ENCODE measurements at places on chromosomes 4 and X. TPM values are rescaled to one million over a fixed set of nuclear protein-coding genes. Genes with fewer than 3 reads are reported as not detected.

DNA sequence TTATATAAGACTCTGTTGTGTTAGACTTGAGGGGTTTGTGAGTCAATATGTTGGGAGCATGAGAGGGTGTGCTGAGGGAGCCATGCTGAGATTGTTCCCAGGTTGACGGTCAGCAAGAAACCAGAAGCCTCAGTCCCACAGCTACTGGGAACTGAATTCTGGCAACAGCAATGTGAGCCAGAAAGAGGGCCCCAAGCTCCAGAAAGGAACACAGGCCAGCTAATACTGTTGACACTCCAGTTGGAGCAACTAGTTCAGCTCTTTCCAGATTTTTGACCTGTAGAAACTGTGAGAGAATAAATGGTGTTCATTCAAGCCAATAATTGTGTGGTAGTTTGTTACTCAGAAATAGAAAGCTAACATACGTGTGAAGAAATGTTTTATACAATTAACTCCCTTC is 17.1 kb downstream of the ADH1A start:
- DNase-seq = no peak

- DNase-seq = no peak
These were observed 600.0 kb downstream of the IL1RAPL1 start for GRCh38 chrX:29187264-29187663.

- DNase-seq = peak; percentile 3
These were observed 1.7 kb downstream of the ATP8A1 start for GRCh38 chr4:42655269-42655637.

GRCh38 chr4:947491-947971 is 15.3 kb downstream of the TMEM175 start:
- DNase-seq = no peak

- DNase-seq = no peak
These were observed 16.6 kb downstream of the BST1 start for GRCh38 chr4:15719506-15719905.

DNA sequence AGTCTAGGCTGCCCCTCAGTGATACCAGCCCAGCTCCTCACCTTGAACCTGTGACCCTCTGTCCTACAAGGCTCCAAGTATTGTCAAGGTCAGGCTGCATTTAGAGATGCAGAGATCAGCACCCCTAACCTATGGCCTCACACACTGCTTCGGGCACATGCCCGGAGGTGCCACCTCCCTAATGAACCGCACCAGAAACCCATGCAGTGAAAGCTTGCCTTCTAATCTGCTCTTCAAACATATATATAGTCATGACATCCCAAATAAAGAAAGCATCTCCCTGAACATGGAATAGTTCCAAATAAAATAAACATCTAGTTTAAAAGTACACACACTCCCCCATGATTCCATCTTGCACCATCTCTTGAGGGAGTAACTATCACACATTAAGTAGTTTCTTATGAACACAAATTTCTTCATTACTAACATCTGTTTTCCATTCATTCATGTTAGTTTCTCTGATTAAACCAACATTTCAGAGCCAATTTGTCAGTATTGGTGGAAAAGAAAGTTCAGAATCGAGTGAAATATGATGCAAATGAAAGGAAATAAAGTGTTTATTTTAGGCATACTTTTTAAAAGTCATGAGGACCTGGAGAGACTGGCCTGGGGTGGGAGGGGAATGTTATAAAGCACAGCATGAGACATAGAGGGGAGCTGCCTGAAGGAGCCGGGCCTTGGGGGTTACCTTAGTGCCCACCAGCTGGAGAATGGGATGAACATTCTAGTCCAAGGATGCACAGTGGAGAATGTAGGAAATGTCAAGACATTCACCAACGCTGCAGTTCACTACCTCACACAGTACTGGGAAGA is 19.2 kb downstream of the CC2D2A start:
- DNase-seq = no peak

GRCh38 chr4:40808926-40809457 is 59.2 kb downstream of the NSUN7 start:
- DNase-seq = no peak

- no peak for DNase-seq
These were observed 556.3 kb downstream of the GALNTL6 start for GRCh38 chr4:172369471-172369959.

DNA sequence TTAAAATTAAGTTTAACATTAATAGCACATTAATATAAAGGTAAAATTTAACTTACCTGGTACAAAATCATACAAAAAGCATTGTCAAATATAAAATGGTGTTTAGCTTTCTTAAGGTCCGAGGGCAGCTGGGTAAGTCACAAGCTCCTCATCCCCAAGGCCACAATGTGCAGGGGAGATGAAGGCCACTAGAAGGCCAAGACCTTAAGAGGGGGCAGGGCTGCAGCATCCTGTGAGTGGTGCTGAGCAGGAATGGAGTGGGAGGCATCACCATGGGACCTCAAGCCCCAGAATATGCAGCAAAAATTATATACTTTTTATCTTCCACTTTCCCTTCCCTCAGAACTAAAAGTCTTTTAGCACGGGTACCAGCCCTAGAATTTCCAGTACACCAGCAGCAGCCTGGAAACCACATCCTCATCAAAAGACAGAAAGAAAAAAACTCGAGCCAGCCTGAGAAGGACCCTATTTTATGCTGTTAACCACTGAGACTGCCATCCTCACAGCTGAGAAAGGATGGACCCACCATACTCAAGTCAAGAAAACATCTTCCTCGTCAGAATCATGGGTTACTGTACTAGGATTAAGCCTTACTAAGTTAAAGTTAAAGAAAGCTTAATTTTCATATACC is 13.0 kb upstream of the RHOXF2 start:
- no peak for DNase-seq

DNA sequence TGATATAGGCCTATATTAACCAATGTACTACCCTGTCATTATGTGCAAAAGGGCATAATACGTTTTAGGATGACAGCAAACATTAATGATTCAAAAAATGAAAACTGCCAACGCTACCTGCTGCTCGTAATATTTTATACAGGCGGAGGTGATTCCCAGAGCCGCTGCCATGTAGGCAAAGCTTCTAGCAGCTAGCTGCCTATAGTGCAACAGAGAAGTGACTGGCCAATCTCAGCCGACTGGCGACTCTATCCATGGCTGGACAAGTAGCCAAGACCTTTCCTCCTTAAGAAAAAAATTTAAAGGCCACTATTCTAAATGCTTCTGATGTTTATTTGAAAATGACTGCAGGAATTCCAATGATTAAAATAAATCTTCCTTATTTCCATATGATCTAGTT is 1.9 kb downstream of the PPARGC1A start:
- DNase-seq = no peak

DNA sequence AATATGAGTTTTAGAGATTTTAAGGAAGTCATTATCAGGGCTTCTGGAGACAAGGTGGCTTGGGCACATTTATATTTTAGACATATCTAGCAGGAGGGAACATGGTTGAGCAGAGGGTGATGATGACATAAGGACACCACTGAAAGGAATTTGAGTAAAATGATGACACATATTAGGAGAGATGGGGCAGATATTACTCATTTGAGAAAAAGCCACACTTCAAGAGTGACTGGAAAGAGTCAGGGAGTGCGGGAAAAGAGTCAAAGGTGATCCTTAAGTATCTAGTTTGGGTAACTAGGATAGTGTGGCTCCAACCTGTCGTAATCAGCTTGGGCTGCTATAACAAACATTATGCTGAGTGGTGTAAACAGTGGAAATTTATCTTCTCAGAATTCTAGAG is 377.7 kb downstream of the PACRGL start:
- no peak for DNase-seq

GRCh38 chr4:55947254-55947882 is 1.4 kb upstream of the CEP135 start:
- DNase-seq = no peak

- DNase-seq = no peak
These were observed 14.7 kb downstream of the GRPR start for GRCh38 chrX:16138108-16138427.

GRCh38 chrX:2311501-2311900 is 189.3 kb downstream of the DHRSX start:
- no peak for DNase-seq

GRCh38 chr4:169236078-169236477 is 34.7 kb downstream of the SH3RF1 start:
- DNase-seq = no peak

- DNase-seq = no peak
These were observed 50.8 kb upstream of the GAB1 start for GRCh38 chr4:143285696-143286437.

DNA sequence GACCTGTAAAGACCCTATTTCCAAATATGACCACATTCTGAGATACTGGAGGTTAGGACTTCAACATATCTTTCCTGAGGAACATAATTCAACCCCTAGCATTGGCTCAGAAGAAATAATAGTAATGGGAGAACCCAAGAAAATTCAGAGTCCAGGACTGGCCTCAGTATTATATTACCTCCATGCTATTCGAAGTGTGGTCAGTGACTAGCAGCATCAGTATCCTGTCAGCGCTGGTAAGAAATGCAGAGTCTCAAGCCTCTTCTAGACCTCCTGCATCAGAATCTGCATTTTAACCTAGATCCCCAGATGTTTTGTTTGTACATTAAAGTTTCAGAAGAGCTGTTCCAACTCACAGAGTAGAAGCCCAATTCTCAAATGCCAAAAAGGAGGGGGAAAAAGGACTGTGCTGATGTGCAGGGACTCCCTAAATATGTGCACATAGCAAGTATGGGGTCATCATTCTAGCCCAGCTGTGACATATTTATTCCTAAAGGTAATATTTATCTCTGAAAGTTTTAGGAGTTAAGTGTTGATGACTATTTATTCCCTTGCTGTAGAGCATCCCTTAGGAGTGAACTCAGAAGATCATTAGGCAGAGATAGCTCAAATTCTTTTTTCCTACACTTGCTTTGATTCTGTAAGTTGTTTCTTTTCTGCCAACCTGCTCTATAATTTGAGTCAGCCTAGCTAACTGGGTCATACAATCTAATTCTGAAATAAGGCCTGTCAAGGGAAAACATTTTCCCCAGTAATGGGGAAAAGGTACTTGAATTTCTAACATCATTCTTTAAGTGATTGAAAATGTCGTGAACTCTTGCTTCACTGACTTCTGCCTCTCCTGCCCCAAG is 361.9 kb downstream of the ARHGAP24 start:
- DNase-seq = no peak

DNA sequence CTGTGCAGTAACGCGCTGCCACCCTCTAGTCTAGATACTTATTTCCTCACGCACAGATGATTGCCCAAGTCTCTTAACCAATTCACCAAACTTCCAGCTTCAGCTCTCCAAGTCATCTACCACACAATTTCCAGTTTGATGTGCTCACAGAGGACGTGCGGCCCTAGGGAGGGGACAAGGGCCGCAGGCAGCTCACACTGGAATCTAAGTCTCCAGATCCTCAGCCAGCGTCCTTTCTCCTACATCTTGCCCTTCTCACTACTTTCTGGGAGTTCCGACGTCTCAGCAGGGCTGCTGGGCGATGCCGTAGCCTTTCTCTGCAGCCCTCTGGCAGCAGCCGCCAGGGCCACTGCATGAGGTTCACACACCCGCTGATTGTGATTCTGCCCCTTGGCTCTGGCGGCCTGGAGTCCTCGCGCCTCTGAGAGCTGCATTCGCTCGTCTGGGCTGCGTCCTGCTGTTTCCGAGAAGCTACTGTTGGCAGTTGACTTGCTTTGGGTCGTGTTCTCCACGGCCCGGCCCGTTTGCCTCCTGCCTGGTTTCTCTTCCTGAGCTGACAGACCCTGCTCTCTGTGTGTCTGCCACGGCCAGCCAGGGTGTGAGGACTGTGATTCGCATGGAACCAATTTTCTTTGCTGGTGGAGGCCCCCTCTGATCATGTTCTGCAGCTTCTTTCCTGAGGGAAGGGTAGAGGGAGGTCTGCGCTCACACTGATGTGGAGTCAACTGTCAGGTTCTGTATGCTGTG is 14.1 kb upstream of the TMEM131L start:
- DNase-seq = no peak

DNA sequence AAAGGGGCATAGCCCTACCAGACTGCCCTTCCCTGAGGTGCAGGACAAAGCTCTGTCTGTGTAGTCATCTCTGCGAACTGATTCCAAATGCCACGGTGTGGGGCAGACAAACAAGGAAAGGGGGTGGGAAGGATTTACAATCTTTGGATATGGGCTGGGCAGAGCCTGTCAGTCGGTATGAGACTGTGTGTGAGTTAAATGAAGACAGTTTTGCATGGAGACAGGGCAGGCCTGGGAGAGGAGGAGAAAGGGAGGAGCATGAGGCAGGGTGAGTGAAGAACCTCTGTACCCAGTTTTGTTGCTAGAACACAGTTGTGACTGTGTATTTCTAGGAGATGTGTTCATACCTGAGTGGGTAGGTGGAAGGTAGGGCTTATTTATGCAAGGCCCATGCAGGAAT is 59.4 kb upstream of the MSN start:
- peak; percentile 41 for DNase-seq

- no peak for DNase-seq
These were observed 324.2 kb upstream of the AADAT start for GRCh38 chr4:170413951-170414350.

DNA sequence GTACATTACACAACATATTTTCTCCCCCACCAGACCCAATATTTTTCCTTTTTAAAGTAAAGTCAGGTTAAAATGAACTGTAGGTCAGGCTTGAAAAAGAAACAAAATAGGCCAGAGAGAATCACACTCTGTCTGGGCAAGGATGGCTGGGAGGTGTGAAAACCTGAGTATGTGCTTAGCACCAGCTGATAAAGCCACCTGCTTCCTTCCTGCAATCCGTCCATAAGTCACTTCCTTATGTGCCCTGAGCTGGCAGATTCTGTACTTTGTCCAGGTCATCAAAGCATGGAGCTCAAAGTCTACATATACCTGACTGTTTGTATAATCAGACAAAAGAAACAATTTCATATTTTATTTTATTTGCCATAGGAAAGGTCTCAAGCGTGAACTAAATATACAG is 37.7 kb downstream of the ANTXR2 start:
- no peak for DNase-seq

GRCh38 chrX:38232079-38232686 is 11.5 kb upstream of the SRPX start:
- DNase-seq = peak; percentile 63

GRCh38 chr4:137819964-137820383 is 287.7 kb upstream of the PCDH18 start:
- DNase-seq = peak; percentile 72

Gene FAM47A
- not detected for total RNA-seq

Gene IL13RA1
- 25.0 TPM for total RNA-seq

Gene DRD5
- total RNA-seq = not detected

Gene GPR50
- not detected for total RNA-seq

Gene TCP11X2
- total RNA-seq = not detected

Gene CXCR3
- total RNA-seq = not detected

Gene ARMCX4
- 0.79 TPM for total RNA-seq

Gene AWAT2
- total RNA-seq = not detected

Gene IL15
- total RNA-seq = 0.53 TPM

Gene HOPX
- total RNA-seq = 30.8 TPM

Gene TMEM144
- total RNA-seq = 4.2 TPM

Gene POU4F2
- total RNA-seq = not detected

Gene HTR2C
- not detected for total RNA-seq

Gene GRXCR1
- total RNA-seq = not detected

Gene FAM9B
- not detected for total RNA-seq

Gene SLC16A2
- 1.3 TPM for total RNA-seq

Gene CSAG2
- total RNA-seq = not detected

Gene QDPR
- 20.5 TPM for total RNA-seq

Measured in bronchial epithelial cell (primary cell).